ENCODE measurements at places on chromosomes 3 and 15.

DNA sequence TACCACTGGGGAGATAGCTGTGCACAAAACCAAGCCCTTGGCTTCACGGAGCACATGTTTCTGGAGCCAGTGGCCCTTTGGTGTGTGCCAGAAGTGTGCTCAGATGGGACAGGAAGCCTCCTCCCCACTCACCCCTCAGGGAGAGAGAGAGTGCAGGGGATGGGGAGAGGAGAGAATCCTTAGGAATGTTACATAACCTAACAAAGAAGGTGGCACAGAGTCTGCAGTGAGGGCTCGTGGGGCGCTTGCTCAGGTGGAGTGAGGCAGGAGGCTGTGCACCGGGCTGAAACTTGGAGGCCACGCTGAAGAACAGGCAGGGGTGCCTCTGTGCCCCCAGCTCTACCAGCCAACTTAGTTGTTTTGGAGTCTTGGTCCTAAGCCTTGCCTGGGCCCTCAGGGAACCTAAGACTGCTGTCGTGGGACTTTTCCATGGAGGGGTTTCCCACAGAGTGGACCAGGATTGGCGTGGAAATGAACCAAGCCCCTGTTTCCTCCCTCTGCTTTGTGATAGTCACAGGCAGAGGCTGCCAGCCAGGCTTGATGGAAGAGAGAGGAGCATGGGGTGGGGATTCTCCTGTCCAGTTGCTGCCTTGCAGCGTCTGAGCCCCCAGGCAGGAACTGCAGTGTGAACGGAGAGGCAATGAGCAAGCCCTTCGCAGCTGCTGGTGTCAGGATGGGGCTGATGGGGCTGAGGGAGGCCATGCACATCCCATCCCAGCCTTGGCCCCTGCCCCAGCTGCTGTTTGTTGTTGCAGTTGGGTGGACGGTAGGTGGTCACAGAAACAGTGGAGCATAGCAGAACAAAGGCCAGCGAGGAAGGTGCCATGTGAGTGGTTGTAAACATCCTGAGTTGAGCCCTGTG, 32.7 kb downstream of the PDIA5 start:
- no peak for DNase-seq

GRCh38 chr15:70024521-70024920, 73.2 kb downstream of the TLE3 start:
- DNase-seq: no peak

DNA sequence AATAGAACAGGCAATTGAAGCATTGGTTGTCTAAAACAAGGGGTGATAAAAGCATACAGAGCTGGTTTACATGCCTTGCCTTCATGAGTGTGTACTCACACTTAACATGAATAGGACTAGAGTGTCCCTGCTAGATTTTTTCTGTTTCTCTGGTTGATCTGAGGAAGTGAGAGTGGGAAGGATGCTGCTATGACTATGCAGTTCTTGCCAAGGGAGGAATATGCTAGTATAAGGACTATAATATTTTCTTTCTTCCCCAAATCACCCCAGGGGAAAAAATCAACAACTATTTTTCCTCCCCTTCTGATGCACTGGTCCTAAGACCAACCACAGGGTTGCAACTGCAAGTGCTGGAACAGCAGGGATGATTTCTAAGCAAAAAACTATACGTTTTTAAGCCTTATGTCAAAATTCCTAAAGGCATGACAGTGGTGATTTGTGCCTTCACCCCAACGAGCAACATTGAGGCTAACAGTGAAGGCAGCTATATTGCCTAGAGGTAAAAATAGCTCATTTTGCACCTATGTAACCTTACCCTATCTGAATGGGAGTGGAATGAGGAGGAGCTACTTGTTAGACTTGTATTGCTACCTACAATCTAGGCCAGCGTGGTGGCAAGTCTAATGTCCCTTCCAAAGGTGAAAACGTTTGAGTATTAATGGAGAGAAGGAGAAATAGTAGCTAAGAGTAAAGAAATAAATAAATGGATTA, 33.5 kb upstream of the USP8 start:
- DNase-seq: no peak

DNA sequence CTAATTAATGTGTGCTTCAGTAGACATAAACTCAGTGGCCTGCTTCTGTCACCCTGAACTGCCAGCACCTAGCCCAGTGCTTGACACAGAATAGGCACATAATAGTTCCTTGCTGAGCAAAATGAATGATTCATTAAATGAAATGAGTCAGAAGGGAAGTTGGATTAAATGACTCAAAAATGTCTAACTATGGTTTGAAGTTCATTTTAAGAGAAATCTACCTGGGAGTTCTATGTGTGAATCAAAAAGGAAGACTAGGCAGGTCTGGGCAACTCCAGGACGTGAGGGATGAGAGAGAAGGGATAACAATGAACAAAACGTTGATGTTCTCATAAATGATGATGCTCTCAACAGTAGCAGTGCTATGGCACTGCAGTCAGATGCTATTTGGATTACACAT, 175.0 kb downstream of the CFAP20DC start:
- no peak for DNase-seq

- DNase-seq: no peak
Observed at GRCh38 chr3:109072194-109072593, 45.7 kb downstream of the MORC1 start.

DNA sequence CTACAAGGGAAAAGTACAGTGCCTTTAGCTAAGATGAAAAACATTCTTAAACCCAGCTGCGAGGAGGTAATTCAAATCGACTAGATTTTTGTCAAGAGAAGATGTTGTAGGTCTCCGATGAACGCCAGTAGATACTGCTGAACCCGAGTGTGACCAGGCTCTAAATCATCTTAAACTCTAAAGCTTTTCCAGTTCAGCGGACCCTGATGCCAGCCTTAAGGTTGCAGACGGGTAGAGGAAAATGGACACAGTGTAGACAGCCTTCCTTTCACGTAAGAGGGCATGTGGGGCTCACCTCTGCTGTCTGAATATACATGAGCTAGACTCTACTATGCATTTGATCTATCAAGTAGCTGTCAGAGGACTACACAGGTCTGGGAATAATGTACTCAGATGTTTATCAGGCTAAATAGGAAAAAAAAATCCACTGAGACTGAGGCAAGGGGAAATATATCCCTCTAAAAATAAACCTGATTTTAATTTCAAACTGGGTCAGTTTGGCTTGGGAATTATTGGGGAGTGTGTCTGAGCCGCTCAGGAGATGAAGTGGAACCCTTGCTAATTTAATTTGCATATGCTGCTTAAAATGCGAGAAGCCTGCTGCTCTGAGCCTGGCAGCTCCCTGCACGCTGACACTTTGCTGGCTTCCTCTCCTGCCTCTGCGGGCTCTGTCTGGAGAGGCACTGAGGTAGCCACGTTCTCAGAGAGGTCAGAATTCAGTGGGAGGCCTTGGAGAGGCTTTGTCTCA, 151.9 kb downstream of the CADPS start:
- peak; percentile 13 for DNase-seq

GRCh38 chr15:40347559-40348473, 3.0 kb upstream of the PHGR1 start:
- DNase-seq: no peak

DNA sequence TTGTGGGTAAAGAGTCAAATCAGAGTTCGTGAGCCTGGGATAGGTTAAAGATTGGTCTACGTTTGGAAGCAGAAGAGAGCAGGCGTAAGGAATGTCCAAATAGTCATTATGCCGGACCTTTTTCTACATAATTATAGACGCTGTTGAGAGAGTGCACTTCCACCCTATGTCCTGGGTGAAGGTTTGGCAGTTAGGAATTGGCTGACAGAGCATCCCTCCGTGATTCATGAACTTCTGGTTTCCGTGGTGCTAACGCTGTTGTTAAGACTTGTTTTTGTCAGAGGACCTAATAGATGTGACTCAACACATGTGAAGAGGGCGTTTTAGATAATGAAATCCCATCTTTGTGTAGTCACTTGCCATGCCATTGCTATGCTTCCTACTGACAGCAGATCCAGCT, 1.1 kb downstream of the EAF1 start:
- DNase-seq: no peak

- no peak for DNase-seq
Observed at GRCh38 chr3:14369675-14370669, 32.4 kb upstream of the SLC6A6 start.

DNA sequence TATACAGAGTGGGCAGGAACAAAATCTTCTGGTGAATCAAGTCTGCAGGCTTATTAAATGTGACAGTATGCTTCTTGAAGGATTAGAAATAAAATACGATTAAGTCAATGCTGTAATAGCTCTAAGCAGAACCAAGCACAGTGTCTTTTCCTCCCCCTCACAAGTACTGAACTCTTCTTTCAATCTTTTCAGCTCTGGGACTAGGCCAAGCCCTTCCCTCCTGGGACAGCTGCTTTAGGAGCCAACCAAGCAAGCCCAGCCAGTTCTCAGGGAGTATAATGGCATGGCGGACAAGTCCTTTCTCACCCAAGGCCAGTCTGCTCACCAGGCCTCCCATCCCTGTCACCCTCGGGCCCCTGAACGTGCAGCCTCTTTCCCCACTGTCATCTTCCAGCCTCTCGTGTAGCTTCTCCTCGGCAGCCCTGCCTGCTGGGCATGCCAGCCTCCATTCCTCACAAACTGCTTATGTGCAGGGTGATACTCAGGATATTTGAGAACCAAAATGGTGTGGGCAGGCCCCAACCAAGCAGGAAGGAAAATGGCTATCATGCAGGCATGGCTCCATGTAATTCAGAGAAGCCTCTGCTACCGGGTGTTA, 8.4 kb upstream of the PPP1R2 start:
- DNase-seq: no peak

GRCh38 chr3:124126436-124127023, 134.6 kb upstream of the ROPN1 start:
- DNase-seq: no peak

DNA sequence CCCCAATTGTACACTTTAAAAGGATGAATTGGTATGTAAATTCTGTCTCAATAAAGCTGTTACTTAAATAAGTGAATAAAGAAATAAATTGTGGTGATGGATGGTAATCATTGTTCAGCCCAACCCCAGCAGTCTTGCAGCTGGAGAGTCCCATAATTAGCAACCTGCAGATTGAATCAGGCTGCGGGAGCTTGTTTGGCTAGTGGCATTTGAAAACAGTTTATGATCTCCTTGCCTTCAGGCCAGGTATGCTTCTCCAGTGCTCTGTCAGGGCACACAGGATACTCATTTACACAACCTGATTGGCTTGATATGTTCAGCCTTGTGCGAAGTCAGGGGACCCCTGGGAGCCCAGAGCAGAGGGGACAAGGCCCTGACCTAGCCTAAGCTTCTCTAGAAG, 16.5 kb upstream of the TSEN2 start:
- no peak for DNase-seq

DNA sequence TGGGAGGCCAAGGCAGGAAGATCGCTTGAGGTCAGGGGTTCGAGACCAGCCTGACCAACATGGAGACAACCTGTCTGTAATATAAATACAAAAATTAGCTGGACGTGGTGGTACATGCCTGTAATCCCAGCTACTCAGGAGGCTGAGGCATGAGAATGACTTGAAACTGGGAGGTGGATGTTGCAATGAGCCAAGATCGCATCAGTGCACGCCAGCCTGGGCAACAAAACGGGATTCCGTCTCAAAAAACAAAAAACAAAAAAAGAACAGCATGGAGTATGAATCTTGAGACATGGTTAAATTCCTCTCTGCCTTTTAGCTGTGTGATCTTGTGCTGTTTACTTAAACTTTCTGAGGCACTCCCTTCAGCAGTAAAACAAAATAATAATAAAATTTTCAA, 244.9 kb downstream of the FGF12 start:
- DNase-seq: no peak

- DNase-seq: no peak
Observed at GRCh38 chr3:65636326-65636725, 402.4 kb downstream of the MAGI1 start.

DNA sequence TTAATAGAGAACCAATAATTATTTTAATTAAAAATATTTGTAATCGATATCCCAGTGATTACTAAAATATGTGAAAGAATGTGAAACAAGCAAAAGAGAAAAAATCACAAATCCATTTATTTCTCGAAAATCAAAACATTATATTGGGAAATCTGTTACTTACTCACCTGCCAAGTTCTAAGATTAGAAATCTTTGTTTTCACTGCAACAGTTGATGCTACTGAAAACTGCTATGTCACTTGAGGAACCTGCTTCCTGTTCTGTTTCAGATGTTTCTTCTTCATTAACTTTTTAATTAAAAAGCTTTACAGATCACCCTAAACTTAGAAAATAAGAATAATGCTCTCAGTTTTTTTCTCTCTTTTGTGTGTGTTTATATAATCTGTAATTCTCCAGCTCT, 13.7 kb upstream of the DPH6 start:
- DNase-seq: no peak

GRCh38 chr15:92655178-92655995, at the start of gene FAM174B:
TSS of gene FAM174B (minus strand) at chr15:92655775.
- DNase-seq: peak; percentile 10

DNA sequence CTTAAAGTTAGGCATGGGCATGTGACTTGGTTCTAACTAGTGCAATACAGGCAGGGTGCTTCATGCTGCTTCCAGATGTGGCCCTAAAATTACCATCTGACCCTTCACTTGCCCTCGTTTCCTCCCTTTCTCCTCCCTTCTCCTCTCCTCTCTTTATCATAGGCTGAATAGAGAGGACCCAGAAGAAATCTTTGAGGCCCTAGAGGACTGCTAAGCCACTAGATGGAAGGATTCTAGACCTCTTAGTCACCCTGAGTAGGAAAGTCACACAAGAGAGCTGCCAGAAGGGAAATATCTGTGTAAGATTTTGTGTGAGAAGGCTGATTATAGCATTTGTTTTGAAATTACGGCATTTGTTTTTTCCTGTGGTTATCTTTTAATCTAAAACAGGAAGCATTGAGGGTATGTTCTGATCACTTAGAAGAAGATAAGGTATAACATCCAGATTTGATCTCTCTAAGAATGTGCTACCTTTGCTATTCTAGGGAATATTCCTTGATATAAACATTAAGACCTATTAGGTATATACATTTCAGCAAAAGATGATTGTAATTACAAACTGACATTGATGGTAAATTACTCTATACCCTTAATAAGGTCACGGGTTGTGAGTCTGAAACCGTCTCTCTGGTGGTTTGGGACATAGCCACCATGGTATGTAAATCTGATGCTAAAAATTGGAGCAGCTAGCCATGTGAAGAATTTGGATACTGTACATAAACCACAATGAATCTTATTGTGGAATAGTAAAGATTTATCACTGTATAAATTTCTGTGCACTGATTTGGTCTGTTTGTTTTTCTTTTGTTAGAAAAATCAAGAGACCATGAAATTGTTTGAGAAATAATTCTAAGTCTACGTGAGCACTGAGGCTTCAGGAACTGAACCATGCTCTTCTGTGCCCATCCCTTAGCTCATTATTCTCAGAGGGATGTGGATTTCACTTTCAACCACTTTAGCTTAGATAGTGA, 84.1 kb downstream of the TP63 start:
- no peak for DNase-seq

GRCh38 chr3:9279966-9280365, 30.5 kb upstream of the SRGAP3 start:
- peak; percentile 46 for DNase-seq

- no peak for DNase-seq
Observed at GRCh38 chr3:128293930-128294329, 140.6 kb downstream of the EEFSEC start.

Measured in midbrain (tissue), 1 donor.